ENCODE measurements at places on chromosomes 12 and 14.

DNA sequence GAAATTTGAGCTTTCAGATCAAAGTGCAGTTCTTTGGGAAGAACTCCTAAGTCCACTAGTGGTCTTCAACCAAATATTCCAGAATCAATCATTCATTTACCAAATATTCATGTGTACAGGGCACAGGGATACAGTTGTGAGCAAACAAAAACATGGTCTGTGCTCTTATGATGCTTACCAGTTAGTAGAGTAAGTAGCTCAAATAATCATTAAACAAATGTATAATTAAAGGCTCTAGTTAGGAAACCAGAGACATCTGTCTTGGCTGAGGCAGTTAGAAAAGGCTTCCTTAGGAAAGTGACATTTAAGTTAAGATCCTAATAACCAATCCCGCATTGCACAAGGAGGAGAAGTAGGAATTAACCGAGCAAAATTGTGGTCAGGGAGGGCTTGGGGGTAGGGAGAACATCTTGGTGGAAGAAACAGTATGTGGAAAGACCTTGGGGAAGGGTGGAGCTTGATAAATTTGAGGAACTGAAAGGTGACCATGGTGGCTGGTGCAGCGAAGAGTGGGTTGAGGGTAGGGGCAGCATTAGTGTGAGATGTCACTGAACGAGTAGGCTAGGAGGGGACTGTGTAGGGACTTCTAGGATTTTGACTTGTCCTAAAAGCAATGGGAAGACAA lies 40.0 kb downstream of the PEBP1 start:
- DNase-seq, result no peak

DNA sequence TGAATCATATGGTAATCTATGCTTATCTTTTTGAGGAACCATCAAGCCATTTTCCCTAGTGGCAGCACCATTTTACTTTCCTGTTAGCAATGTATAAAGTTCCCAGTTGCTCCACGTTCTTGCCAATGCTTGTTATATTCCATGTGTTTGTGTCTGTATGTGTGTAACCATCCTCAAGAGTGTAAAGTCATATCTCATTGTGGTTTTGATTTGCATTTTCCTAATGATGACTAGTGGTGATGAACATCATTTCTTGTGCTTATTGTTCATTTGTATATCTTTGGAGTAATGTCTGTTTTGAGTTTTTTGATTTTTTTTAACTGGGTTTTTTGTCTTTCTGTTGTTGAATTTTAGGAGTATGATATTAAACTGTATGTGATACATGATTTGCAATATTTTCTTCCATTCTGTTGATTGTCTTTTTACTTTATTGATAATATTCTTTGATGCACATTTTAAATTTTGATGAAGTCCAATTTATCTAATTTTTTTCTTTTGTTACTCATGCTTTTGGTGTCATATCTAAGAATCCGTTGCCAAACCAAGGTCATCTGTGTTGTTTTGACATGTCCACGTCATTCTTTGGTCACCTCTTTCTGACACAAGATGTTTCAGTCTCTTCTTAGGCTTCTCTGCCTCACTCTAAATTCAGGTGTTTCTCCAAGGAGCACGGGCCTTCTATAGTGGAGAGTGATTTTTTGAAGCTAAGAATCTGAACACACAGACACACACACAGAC lies 36.1 kb downstream of the PPHLN1 start:
- no peak for DNase-seq

- no peak for DNase-seq
These were observed 383.7 kb downstream of the EGLN3 start for GRCh38 chr14:33567023-33567728.

DNA sequence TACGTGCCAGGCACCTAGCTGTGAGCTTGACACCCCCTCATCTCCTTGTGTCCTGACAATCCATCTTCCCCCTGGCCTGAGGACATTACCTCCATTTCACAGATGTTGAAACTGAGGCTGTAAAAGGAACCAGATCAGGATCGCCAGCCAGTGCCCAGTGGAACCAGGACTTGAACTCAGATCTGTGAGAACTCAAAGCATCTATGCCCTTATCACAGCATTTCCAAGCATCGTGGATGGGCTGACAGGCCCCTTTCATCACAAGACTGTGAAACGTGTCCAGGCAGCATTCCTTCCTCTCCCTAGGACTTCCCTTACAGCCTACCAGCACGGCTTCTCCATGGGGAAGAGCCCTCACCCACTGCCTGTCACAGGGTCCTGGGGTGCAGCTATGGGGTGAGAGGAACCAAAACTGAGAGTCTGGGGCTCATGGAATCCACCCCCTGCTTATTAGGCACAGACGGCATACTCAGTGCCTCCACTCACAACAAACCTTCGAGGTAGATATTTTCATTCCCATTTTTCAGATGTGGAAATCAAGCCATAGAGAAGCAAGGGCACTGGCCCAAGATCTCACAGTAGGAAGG lies 26.9 kb downstream of the CMKLR1 start:
- DNase-seq, result no peak

- no peak for DNase-seq
These were observed 192.9 kb upstream of the OR4E1 start for GRCh38 chr14:21866479-21866878.

DNA sequence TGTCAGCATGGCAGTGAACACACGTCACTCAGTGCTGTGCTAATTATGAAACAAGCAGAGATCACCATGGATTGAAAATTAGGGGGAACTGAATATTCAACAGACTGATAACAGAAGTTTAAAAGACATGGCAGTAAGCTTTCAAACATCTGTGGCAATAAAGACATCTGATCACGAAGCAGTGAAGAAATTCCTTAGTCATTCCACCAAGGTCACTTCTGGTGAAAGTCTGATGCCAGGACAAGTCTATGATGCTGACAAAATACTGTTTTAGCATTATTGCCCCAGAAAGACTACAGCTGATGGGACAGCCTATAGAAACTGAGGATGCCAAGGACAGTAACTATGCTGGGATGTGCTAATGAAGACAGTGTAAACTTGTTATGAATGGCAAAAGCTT lies 126.9 kb upstream of the RBM19 start:
- DNase-seq, result no peak

GRCh38 chr14:91888641-91889476 lies 21.5 kb upstream of the TC2N start:
- DNase-seq, result no peak

GRCh38 chr12:89461190-89461589 lies 63.4 kb downstream of the GALNT4 start:
- no peak for DNase-seq

GRCh38 chr12:119691202-119691810 lies 23.4 kb downstream of the PRKAB1 start:
- DNase-seq, result no peak
